Activated CD4-positive, alpha-beta T cell treated with anti-CD3 and anti-CD28 coated beads for 36 hours (primary cell): ENCODE measurements at places on chromosomes 1 and 21. TPM values are rescaled to one million over a fixed set of nuclear protein-coding genes. Genes with fewer than 3 reads are reported as not detected.

The ESRRG gene
- total RNA-seq: not detected

The ACTRT2 gene
- not detected for total RNA-seq

The CELA2A gene
- total RNA-seq: not detected

The DCST1 gene
- not detected for total RNA-seq

The ZNF593OS gene
- total RNA-seq: not detected

The HAO2 gene
- total RNA-seq: not detected

The DYNLT5 gene
- total RNA-seq: not detected

DNA sequence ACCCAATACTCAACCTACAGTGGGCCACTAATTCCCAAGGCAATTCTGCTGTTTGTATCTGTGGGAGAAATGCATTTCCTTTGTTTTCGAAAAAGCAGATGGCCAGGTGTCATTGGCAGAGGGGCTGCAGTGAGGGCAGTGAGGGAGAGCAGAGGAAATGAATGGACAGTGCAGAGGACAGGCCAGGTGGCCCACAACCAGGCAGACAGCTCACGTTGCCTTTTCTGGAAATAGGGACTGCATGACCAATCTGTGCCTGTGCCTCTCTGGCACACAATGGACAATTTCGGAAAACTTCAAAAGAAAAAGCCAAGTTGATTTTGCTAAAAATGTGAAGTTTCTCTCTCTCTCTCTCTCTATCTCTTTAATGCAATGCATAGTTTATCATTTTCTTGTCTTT lies 52.6 kb upstream of the ETS2 start:
- no peak for DNase-seq

- DNase-seq: no peak
Observed at GRCh38 chr21:32065654-32066053, 192.8 kb downstream of the HUNK start.

DNA sequence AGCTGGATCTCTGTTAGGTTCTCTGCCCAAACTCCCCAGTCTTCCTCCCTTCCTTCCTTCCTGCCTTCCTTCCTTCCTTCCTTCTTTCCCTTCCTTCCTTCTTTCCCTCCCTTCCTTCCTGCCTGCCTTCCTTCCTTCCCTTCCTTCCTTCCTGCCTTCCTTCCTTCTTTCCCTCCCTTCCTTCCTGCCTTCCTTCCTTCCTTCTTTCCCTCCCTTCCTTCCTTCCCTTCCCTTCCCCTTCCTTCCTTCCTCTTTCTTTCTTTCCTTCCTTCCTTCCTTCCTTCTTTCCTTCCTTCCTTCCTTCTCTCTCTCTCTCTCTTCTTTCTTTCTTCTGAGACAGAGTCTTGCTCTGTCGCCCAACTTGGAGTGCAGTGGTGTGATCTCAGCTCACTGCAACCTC lies 8.7 kb upstream of the LSM10 start:
- no peak for DNase-seq

- no peak for DNase-seq
Observed at GRCh38 chr1:57204942-57205787, 218.7 kb downstream of the DAB1 start.

DNA sequence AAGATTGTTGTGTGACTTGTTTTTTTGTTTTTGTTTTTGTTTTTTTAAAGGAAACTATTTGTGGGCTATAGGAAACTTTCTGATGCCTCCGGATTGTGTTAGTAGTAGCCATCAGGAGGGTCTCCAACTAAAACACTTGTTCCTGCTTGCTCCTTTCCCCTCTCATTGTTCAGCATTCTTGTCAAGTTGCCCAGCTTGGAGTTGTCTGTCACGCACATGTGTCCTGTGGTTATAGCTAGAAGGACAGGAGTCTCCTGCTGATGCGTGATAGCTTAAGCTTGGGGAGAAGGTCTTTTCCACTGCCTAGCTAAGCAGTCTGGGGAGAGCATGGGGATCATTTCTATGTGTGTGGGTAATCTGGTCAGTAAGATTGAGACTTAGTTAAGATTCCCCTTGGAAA lies 3.2 kb upstream of the LYPLA2 start:
- no peak for DNase-seq

GRCh38 chr1:60899464-60899863 lies 182.9 kb upstream of the NFIA start:
- DNase-seq: no peak

DNA sequence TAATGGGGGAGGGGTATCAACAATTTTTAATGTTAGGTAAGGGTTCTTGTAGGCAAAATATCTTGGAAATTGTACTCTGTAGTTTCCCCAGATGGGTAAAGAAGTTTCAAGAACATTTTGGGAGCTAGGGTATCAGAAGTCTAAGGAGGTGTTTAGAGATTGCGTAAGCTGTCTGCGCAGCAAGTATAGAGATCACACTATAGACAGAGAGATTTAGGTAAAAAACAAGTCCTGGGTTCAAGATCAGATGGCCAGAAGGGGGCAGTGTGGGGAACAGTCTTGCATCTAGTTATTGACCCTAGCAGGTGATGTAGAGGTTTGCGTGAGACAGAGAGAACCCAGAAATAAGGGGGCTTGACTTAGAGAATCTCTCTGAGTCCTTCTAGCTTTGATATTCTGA lies 80.8 kb downstream of the S1PR1 start:
- peak; percentile 33 for DNase-seq

DNA sequence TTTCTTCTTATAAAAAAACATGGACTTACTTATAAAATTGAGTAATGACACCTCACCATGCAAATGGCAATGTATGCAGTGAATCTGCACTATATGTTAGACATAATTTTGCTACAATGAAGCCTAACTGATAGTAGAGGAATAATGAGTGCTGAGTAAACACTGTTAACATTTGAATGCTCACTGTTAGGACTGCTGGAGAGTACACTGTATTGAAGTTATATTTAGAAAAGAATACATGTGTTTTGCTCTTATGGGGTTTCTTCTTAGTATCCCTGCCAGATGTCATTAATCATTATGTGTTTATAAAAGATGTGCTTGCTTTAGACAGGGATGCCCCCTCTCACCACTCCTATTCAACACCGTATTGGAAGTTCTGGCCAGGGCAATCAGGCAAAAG lies 111.1 kb upstream of the ZP4 start:
- no peak for DNase-seq

- DNase-seq: no peak
Observed at GRCh38 chr1:92333668-92334067, 34.8 kb downstream of the RPAP2 start.

- no peak for DNase-seq
Observed at GRCh38 chr1:228460821-228461220, 26.4 kb upstream of the RNF187 start.

GRCh38 chr1:154313066-154313356 lies 7.9 kb upstream of the AQP10 start:
- DNase-seq: no peak

GRCh38 chr1:87805666-87806378 lies 477.1 kb downstream of the LMO4 start:
- DNase-seq: no peak

DNA sequence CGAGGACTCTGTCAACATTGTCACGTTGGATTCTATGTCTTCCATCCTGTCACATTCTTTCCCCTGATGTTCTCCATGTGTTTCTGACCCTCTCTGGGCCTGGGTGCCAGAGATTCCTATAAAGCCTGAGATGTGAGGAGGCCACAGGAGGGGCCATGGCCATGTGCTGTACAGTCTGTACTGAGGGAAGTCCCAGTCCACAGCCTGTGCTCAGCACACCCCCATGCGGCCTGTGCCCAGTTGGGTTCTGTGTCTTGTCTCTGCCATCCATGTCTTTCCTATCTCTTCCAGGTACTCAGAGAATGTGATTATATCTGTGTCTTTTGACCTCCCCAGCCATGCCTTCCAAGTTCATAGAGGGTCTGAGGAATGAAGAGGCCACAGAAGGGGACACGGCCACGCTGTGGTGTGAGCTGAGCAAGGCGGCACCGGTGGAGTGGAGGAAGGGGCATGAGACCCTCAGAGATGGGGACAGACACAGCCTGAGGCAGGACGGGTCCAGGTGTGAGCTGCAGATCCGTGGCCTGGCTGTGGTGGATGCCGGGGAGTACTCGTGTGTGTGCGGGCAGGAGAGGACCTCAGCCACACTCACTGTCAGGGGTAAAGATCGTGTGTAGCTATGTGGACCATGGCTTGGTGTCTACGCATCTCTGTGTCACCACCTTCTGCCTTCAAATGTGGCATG lies 86.1 kb downstream of the OBSCN start:
- DNase-seq: no peak

DNA sequence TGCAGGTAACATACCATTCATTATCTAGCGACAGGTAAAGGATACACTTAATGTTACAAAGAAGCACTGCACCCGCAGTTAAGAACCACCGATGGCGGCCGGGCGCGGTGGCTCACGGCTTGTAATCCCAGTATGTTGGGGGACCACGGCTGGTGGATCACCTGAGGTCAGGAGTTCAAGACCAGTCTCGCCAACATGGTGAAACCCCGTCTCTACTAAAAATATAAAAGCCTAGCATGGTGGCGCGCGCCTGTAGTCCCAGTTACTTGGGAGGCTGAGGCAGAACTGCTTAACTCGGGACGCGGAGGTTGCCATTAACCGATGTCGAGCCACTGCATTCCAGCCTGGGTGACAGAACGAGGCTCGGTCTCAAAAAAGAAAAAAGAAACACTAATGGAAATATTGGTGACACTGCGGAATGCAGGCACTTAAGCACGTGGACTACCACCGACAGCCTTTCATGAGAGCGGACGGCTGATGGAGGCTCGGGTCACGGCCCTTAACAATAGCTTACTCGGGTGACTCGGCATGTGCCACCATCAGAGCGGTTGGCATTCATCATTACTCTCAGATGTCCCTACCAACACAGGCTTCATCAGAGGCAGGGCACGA lies 542 bp downstream of the GAS5 start:
- no peak for DNase-seq

DNA sequence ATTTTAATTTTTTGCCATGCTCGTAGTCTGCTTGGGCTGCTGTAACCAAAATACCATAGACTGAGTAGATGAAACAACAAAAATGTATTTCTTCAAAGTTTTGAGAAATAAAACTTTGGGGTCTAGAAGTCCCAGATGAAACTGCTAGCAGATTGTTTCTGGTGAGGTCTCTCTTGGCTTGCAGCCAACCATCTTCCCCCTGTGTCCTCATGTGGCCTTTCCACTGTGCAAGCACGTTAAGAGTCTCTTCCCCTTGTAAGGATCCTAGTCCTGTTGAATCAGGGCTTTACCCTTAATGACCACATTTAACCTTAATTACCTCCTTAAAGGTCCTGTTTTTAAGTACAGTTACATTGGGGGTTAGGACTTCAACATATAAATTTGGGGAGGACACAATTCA lies 86.6 kb downstream of the PTBP2 start:
- DNase-seq: no peak

GRCh38 chr1:9371391-9371935 lies 78.8 kb downstream of the SPSB1 start:
- DNase-seq: no peak
